ENCODE measurements at places on chromosomes 7 and 10. TPM values are rescaled to one million over a fixed set of nuclear protein-coding genes. Genes with fewer than 3 reads are reported as not detected.
A peak's percentile ranks its signal among the peaks of the same experiment; 100 is the strongest.

DNA sequence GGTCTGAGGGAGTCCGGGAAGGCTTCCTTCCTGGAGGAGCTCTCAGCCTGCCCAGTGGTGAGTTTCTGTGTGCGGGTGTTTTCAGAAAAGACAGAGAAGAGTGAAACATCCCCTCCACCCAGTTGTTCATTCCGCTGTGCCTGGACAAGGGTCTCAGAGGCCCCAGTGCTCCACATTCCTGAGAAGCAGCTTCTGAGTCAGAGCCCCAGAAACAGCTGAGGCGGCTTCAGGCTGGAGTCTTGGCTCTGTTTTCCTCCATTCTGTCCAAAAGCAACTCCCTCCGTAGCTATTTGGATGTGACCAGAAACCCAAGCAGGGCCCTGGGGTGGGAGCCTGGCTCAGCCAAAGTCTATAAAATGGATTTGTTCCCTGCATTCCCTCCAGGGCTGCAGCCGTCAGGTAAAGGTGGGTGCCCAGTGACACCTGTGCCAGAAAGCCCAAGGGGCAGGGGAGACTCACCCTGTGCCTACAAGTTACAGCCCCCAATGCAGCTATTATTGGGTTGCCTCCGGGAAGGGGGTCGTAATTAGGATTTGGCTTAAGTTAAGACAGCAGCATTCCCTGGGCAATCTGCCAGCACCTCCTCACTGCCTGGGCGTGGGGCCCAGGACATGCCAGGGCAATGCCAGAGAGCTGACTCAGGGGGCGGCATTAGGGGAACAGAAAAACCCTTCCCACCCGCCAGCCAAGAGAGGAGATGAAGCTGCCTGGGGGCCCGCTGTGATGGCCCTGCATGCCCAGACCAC lies 13.1 kb upstream of the CAMK2G start:
- DNase-seq, result peak; percentile 97

DNA sequence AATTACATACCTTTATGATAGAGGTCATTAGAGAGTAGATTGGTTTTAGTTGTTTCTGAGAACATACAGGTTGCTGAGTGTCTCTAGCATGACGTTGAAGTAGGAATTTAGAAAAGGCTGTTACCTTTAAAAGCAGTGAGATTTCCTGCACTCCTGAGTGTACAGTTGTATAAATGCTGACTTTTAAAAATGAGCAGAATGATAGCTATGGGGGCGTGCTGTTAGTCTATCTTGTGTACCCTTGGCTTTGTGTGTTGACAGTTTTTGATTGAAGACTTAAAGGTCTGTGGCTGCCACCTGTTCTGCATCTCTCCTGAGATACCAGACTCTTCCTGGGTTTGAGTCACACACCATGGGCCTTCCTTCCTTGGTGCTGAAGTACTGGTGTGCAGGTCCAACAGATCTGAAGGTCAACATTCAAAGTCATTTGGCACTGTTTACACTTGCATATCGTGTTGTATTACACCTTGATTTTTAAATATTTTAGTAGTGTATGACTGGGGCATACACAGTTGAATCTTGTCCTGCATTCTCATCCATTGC lies 23.8 kb downstream of the DNAJB6 start:
- no peak for DNase-seq

The C10orf53 gene
- total RNA-seq, result not detected

- no peak for DNase-seq
Observed at GRCh38 chr7:69193061-69193460, 405.2 kb upstream of the AUTS2 start.

The CALML3 gene
- not detected for total RNA-seq

- no peak for DNase-seq
Observed at GRCh38 chr10:51642581-51642980, 56.8 kb downstream of the CSTF2T start.

DNA sequence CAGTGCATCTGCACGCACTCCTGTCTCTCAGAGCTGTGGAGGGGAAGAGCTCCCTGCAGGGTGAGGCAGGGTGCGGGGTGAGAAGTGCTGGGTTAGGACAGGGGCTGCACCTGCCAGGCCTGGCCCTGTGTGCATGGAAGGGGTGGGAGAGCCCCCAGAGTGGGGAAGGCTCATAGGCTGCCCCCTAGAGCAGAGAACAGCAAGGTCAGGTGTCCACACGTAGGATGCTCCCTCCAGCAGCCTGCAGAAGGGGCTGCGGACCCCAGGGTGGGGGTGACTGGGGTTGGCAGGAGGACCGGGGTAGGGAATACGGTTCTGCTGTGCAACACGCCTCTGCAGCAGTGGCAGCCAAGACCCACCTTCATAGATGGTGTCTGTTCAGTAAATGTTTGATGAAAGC lies 208.6 kb downstream of the PTPRN2 start:
- no peak for DNase-seq

The SLC26A4 gene
- 0.65 TPM for total RNA-seq

The RAMP3 gene
- total RNA-seq, result not detected

GRCh38 chr10:12622691-12623090 lies 273.3 kb downstream of the CAMK1D start:
- DNase-seq, result no peak

- no peak for DNase-seq
Observed at GRCh38 chr7:138845711-138846110, 47.7 kb upstream of the ATP6V0A4 start.

DNA sequence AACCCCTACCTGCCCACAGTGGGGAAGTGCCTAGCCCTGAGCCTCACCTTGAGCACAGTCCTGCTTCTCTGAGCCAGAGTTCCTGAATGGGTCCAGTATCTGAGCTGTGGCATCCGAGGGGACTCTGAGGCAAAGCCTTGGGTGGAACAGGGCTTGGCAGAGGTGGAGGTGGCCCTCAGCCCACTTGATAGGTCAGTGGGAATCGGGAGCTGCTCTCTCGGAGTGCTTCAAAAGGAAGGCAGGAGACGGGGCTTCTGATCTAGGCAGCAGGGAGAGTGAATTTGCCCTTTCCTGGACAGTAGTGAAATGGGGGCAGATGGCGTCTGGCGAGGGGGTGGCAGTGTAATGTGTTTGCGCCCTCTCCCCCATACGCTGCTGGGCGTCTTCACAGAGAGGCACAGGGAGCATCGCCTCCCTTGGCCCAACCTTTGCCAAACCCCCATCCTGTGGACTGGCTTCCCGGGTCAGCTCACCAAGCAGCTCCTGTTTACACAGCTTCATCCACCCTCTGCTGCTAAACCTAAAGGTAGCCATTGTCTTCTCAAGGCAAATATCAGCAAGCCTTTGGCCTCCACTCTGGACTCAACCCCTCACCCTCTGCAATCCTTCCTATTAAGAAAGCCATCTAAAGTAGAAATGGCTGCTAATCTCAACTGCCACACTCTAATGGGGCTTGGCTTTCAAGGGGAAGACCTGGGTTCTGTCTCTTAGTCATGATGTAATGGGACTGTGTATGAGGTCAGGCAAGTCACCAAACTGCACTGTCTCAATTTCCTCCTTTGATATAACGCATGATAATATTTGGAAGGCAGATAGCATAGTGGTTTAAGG lies 21.1 kb upstream of the VDAC2 start:
- DNase-seq, result no peak

DNA sequence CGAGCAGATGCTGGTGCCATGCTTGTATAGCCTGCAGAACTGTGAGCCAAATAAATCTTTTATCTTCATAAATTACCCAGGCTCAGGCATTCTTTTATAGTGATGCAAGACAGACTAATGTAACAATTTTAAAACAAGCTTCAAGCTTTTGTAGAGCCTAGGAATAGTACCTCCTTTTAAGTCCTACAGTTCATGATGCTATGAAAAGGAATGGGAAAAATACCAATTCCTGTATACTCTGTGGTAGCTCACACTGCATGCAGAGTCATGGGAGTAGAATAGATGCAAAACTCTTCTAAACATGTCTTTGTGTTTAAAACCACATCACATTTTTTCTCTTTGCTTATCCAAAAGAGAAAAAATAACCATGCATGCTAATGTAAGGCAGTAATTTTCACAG lies 66.6 kb upstream of the WNT16 start:
- peak; percentile 9 for DNase-seq

The CLRN3 gene
- not detected for total RNA-seq

- no peak for DNase-seq
Observed at GRCh38 chr10:107028236-107028635, 136.3 kb downstream of the SORCS1 start.

GRCh38 chr10:88157981-88158465 lies 294.6 kb downstream of the PTEN start:
- DNase-seq, result peak; percentile 93

DNA sequence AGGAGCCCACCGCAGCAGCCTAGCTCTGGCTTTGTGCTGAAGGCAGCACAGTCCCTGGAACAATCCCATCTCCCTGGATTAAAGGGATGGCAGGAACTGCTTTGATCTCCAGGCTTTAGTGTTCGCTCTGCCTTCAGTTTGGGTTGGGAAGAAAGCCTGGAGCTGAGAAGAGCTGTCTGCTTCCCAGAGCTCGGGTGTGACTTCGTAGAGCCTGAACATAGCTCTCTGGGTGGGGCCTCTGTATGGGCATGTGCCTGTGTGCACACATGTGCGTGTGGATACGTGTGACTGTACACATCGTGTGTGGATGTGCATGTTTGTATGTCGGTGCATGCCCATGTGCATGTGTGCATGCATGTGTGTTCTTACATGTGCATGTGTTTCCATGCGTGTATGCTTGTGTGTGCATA lies 8.7 kb downstream of the ADCY1 start:
- DNase-seq, result no peak

The CYP2C19 gene
- not detected for total RNA-seq

The TEX36 gene
- total RNA-seq, result 2.1 TPM

The PSAP gene
- 615 TPM for total RNA-seq

GRCh38 chr10:4001811-4002210 lies 216.8 kb upstream of the KLF6 start:
- DNase-seq, result no peak

GRCh38 chr7:75617634-75618234 lies 121.0 kb downstream of the HIP1 start:
- DNase-seq, result no peak

- no peak for DNase-seq
Observed at GRCh38 chr10:30432622-30433305, 1.2 kb upstream of the MAP3K8 start.

- peak; percentile 2 for DNase-seq
Observed at GRCh38 chr10:23826421-23826820, 382.5 kb upstream of the KIAA1217 start.

- no peak for DNase-seq
Observed at GRCh38 chr10:45416603-45417002, 42.6 kb downstream of the ALOX5 start.

The PLXDC2 gene
- 11.2 TPM for total RNA-seq

The CDHR3 gene
- total RNA-seq, result 19.6 TPM

GRCh38 chr7:107643407-107643806 lies 17.2 kb upstream of the SLC26A4 start:
- DNase-seq, result peak; percentile 64

GRCh38 chr10:86178401-86179152 lies 188.0 kb downstream of the GRID1 start:
- DNase-seq, result no peak

DNA sequence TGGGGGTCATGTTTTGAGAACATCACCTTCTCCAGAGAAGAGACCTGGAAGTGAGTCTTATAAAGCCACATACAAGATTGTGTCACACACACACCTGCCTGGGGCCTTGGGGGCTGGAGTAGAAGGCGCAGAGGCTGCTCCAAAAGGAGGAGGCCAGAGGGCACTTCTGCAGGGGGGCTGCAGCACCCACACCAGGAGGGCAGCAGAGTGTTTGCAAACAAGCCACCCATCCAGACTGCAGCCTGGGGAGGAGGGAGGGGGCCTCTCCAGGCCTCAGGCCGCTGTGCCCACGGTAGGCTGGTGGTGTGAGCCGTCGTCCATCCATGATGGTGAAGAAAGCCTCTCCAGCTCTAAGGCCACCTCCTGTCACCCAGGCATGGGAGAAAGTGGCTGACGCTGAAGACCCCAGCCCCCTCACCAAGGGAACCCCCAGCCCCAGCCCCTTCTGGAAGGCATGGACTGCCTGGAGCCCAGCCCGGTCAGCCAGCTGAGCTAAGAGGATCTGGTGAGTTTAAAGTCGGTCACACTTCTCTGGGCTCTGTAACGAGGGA lies 77.5 kb downstream of the FOXL3 start:
- no peak for DNase-seq

DNA sequence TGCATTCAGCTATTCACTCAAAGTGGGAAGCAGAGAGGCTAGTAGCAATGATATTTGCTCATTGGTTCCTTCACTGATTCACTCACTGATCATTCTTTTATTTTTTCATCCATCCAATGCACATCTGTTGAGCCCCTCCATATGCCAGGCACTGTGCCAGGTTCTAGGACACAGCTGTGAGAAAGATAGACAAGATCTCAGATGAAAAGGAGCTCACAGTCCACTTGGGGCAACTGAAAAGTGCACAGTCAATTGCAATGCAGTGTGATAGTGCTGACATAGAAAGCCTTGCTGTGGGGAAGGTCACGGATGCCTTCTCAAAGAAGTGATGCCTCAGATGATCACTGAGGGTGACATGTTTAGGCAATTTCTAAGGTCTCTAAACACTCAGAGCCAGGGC lies 262.3 kb downstream of the PTEN start:
- no peak for DNase-seq

DNA sequence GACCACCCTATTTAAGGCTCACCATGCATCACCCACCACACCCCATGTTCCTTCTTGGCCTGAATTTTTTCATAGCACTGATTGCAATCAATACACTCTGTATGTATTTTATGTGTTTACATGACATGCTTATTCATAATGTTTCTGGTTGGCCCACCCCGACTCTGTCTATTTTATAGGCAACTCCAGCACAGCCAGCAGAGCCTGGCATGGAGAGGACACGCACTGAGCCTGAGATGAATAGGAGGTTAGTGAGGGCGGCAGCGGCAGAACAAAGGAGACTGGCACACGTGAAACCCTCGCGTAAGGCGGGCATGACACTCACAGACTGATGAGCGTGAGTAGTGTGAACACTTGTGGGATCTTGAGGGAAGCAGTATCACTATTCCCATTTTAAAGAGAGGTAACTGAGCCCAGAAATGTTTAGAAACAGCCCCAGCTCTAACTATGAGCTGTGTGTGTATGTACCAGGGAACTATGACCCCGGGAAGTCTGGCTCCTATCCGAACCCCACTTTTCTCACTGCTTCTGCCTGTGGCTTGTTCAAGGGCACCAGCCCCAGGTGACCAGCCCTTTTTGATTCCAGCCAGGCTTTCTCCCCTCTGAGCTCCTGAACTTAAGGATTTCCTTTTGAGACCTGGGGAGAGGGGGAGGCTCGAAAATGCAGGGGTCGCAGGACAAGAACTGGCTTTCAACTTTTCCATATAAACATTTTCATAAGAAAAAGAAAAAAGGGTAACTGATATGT lies 113.3 kb downstream of the ARHGAP22 start:
- DNase-seq, result no peak

DNA sequence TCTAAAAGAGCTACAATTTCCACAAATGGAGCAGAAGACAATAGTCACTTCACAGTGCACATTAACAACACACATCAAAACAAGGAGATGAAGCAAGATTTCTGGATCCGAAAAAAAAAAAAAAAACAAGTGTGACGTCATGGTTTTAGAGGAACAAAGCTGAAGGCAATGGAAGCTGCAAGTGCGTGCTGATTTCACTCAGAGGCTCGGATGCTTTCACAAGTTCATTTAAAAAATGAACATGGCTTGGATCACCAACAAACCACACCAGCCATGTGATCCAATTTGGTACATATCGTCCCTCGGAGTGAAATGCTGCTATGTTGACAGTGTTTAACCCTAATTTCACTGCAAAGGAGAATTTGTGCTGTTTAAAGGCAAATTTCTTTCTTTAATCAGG lies 337.0 kb upstream of the PRKCQ start:
- peak; percentile 2 for DNase-seq

Data from fibroblast of the aortic adventitia (primary cell).